ENCODE measurements at places on chromosomes 4 and X.

DNA sequence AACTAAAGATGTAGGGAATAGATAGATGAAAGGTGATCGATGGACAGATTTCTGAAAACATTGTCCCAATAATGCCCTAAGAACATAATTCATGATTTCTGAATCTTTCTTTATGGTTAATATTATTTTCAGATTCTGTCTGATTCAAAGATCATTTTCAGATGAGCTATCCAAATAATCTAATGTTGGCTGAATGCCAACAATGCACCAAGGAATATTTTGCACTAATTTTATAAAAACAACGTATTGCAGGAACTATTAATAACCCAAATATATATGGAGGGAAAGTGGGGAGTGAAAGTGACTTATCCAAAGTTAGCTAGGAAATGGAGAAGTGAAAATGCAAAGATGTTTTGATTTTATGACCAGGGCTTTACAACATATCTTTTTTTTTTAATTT lies 1675.5 kb downstream of the STIM2 start:
- DNase-seq = no peak

DNA sequence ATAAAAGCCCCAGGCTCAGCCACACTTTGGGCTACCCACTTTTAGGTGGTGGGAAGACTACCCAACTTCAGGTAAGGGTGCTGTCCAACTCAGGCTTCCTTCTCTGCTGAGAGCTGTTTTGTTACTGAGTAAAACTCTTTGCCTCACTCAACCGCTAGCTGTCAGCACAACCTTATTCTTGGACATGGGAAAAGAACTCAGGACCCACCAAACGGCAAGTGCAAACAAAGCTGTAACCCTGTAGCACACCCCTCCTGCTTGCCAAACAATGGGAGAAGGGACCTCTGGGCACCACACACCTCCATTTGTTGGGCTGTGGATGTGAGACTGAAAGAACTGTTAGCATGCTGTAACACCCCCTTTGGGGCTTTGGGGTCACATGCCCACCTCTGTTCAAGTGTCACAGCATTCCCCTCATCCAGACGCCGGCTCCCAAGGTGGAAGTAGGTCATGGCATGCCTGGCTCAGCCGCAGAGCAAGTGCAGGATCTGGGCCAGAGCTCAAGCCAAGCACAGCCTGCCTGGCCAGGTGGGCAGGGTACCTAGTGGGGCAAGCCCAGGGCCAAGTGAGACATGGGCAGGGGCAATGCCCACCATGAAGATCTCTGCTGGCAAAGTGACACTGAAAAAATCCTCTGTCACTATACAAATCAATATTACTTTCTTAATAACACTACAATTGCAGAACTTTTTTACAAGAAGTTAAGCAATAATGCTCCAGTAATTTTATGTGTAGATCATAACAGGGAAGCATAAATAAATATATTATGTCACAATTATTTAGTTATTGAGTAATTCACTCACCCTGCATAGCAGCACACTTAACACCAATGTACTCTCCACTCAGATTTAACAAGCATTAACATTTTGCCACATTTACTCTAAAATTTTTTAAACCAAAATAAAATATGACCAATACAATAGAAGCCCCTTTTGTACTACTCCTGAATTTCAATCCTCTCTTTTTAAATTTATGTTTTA lies 107.2 kb downstream of the TBCK start:
- no peak for DNase-seq

DNA sequence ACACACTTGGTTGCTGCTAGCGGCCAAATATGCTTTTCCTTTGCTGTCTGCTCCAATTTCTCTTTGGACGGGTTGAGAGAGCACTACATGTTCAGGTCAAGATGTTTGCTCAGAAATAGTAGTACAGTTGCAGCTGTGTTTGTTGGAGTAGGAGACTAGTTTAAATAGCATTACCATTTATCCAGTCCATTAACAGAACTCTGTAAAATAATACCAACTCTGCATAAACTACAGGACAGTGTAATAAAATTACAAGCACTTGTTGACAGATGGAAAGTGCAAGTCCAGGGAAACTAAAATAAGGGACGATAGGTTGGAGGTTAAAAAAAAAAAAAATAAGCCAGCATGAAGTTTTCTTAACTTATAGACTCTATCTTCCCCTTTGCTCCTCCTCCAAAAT lies 20.2 kb downstream of the SLIT2 start:
- DNase-seq = no peak

- no peak for DNase-seq
Measured at GRCh38 chr4:178306565-178306964, 864.3 kb upstream of the AGA start.

- DNase-seq = no peak
Measured at GRCh38 chrX:103806862-103807474, 25.1 kb downstream of the RAB9B start.

GRCh38 chrX:63740382-63740781 lies 44.6 kb downstream of the ARHGEF9 start:
- DNase-seq = no peak

DNA sequence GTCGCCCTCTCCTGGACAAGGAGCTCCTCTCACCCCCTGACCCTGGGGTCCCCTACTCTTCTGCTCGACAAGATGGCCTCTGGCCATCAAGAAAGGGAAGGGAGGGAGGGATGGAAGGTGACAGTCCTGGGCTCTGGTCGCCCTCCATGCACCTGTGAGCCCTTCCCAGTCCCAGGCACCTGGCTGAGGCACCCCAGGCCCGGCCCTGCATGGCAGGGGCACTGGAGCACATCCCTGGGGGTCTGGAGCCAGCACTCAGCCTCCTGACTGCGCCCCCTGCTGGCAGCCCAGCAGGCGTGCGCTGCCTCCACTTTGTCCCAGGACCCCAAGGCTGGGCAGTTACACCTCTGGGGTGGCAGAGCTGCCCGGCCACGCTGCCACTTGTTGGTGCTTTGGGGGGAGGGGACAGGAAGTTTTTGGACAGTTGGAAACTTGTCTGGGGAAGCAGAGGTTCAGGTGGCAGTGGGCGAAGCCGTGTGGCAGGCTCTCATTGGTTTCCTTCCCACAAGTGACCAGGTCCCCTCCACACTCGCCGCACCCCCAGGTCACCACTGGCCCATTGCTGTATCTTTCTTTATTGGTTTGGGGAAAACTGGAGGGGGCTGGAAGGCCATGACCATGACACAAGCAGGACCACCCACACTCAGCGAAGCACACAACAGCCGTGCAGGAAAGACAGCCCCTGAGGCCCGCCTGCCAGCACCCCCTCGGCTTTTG lies 4.3 kb downstream of the PNCK start:
- DNase-seq = peak; percentile 20

- DNase-seq = no peak
Measured at GRCh38 chr4:109278594-109279031, 23.8 kb downstream of the COL25A1 start.

DNA sequence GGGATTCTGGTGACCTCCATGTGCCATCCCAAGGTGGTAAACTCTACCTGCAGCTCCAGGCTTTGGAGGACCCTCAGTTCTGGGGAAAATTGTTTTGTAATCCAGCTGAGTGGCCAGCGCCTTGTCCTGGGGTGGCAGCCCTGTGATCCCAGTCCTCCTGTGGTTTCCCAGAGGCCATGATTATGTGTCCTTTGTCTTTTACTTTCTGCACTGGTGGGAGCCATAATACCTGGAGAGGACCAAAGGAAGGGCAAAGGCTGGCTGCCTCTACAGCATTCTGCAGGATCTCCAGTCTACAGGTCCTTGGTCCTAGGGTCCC lies 64.0 kb downstream of the NBDY start:
- no peak for DNase-seq

DNA sequence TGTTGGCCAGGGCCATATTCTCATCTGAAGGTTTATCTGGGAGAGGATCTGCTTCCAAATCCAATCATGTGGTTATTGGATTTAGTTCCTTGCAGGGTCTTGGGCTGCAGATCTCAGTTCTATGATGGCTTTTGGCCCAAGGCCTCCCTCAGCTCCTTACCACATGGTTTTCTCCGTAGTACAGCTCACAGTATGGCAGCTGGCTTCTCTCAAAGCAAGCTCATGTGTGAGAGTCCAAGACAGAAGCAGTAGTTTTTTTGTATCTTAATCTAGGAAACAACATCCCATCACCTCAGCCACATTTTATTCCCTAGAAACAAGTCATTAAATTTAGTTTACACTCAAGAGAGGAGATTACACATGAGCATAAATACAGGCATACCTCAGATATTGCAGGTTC lies 24.5 kb downstream of the MND1 start:
- no peak for DNase-seq

GRCh38 chrX:2677764-2678163 lies 13.3 kb upstream of the CD99 start:
- no peak for DNase-seq

- no peak for DNase-seq
Measured at GRCh38 chr4:97235521-97235920, 907.8 kb downstream of the STPG2 start.

DNA sequence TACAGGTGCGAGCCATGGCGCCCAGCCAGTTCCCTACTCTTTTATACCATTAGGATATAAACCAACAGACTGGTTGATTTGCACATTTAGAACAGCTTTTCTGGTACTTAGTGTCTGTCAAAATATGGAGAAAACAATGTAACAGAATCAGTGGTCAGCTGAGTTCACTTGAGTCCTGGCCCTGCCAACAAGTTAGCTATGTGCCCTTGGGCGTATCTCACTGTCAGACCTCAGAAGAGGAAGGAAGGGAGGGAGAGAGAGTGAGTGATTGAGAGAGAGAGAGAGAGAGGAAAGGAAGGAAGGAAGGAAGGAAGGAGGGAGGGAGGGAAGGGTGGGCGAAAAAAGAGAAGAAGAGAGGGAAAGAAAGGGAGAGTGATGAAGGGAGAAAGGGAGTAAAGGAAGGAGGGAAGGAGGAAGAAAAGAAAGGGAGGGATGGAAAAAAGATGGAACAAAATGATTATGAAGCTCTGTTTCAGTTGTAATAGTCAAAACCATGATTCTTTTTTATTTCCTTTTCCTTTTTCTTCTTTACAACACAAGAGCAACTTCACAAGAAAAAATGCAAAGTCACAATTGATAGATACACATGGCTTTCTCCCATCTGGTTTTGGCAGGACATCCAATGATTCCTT lies 55.7 kb upstream of the PDGFRA start:
- no peak for DNase-seq

DNA sequence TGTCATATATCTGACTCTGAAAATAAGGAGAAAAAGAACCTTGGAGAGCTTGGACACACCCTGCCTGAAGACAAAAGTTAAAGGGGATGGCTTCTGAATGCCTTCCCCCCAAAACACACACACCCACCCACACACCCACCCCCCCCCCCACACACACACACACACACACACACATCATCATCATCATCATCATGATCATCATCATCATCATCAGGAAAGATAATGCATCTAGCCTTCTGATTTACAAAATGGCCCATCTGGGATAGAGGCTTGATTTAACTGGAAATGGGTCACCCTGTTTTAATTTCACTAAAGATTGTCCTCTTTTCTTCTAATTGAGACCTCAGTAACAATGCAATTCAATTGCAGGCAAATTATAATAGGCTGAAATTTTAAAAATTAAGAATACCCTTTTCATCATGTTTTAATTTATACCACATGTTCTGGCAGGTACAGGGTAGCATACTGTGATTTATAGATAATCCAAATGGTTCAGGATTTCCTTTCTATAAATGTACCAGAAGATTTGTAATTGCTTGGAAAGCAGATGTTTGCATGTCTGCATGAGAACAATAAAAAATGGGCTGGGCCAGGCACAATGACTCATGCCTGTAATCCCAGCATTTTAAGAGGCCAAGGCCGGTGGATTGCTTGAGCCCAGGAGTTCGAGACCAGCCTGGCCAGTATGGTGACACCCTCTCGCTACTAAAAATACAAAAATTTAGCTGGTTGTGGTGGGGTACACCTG lies 56.5 kb downstream of the TRIM2 start:
- no peak for DNase-seq

All from T-helper 2 cell (primary cell).